ENCODE measurements at places on chromosomes 11 and 22.

GRCh38 chr22:46054091-46055073 is 77.4 kb upstream of the WNT7B start:
- no peak for DNase-seq

GRCh38 chr11:36034551-36035331 is 90.9 kb downstream of the LDLRAD3 start:
- no peak for DNase-seq

- no peak for DNase-seq
Observed at GRCh38 chr11:1871531-1871930, 18.6 kb downstream of the LSP1 start.

DNA sequence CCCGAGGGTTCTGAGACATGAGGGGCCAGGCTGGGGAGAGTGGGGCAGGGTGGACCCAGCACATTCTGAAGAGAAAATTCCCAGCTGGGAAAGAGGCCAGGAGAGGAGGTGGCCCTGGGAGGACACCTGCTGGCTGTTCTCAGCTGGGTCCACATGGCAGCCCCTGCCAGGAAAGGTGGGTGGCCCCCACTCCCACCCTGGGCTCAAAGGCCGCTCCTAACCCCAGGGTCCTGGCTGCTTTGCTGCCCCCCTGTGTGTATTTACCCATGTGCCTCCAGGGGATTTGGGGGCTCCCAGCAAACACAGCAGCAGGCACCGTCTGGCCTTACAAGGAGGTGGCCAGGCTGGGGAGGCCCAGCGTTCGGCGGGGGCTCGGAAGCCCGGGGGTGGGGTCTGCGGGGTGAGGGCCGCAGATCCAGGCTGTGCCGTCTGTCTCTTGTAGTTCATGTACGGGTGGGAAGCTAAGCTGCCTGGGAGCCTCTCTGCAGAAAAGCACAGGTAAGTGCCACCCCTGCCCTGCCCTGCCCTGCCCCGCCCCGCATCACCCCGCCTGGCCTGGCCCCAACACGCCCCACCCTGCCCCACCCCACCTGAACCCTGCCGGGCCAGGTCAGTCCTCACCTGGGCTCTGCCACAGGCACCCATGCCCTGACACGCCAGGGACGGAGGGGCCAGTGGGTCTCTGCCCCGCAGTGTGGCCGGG is 10.6 kb downstream of the MUC5B start:
- no peak for DNase-seq

DNA sequence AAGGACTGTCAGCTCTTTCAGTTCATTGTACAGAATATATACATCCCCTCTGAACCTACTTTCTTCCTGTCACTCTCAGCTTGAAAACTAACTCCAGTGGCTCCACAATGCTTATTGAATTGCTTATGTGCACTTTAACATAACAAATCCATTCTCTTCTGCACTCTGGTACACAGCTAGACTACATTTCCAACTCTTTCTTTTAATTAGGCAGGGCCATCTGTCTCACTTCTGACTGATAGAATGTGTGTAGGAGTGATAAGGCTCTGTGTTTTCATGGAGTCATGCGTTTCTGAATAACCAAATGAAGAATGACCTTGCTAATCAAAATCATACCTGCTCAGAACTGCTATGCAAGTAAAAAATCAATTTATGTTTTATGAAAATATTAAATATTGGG is 278.5 kb upstream of the CCDC179 start:
- DNase-seq = no peak

DNA sequence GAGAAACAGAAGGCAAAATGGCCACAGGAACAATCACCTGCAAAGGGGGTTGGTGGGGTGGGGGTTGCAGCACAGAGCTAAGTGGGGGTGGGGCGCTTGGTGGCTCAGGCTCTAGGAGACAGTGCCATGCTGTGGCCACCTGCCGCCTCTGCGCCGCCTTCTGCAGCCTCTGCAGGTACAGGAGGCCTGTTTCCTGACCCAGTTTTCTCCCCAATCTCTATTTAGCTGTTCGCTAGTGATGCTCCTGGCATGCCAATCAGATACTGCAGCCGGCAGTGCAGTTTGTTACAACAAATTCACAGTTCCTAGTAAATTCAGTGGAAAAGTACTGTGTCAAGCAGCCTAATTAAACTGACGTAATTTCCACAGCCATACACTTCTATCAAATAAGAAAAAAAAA is 106.4 kb downstream of the SERGEF start:
- no peak for DNase-seq

DNA sequence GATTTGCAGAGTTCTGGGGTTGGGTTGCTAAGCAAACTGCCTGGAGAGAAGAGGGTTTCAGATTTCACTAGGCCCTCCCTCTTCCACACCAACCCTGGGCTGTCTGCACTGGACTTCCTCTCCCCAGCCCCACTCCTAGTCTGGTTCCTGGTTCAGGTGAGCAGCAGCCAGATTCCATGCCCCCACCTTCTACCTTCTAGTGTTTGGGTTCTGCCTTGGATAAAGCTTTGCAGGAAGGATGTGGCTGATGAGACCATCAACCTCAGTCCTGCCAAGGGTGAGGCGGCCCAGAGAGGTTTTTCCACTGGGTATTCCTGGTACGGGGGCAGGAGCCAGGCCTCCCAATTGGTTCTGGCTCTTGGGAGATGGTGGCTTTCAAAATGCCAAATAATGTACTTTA is 68.3 kb downstream of the BCR start:
- no peak for DNase-seq

DNA sequence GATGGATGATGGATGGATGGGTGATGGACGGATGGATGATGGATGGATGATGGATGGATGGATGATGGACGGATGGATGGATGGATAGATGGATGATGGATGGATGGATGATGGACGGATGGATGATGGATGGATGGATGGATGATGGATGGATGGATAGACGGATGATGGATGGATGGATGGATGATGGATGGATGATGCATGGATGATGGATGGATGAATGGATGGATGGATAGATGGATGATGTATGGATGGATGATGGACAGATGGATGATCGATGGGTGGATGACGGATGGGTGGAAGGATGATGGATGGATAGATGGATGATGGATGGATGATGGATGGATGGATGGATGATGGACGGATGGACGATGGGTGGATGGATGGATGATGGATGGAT is 21.1 kb downstream of the KCTD17 start:
- DNase-seq = no peak

GRCh38 chr11:61883327-61883726 is 8.0 kb downstream of the FADS3 start:
- DNase-seq = no peak

GRCh38 chr22:21845558-21846453 is 21.6 kb downstream of the MAPK1 start:
- DNase-seq = no peak

GRCh38 chr11:70205049-70205725 is 2.1 kb downstream of the FADD start:
- DNase-seq = no peak

- DNase-seq = no peak
Observed at GRCh38 chr22:18022876-18023275, 1.5 kb downstream of the MICAL3 start.

All from inflammatory macrophage treated with lipopolysaccharide for 1 hour (primary cell).